ENCODE measurements at places on chromosomes 2 and 18.

GRCh38 chr2:598058-598802, 79.0 kb downstream of the TMEM18 start:
- no peak for DNase-seq

DNA sequence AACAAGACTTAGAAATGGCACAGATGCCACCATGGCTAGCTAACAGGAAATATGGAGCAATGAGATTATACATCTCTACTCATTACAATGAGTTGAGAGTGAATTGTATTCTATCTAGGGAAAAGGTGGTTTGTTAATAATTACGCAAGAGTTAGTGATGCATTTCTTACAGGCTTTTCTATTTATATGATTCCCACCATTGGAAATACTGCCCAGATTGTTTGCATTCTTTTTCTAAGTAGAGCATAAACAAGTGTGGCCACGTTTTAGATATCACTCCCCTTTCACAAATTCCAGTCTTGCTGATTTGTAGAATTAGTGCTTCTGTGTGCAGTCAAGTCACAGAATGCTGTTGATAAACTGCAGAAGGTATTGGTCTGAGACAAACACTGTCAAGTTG, 56.6 kb downstream of the ZNF804A start:
- DNase-seq, result no peak

GRCh38 chr2:38448692-38449410, 71.8 kb upstream of the ATL2 start:
- DNase-seq, result no peak

DNA sequence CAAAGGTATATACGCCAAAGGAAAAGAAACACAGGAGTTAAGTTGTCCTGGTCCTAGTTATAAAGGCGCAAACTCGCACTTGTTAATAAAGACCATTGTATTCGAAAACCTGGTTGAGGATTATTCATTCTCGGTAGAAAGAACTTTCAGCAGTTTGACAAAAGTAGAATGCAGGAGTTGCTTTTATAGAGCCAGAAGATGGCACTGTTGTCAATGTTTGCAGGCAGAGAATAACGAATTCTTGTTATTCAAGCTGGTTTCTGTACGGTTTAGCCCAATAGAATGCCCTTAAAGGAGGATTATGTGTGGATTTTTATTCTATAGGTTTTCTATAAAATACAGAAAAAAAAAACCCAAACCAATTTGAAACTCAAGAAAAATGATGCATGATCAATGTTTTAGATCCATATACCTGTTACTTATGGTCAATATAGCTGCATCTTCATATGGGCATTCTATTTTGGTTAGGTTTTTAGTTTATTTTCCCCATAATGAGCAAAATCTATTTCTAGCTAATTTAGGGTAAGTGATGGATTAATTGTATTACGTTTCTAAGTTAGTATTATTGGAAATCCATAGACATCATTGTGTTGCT, 510.3 kb downstream of the PLCL1 start:
- DNase-seq, result no peak

GRCh38 chr2:159145745-159146354, 140.7 kb downstream of the WDSUB1 start:
- DNase-seq, result no peak

DNA sequence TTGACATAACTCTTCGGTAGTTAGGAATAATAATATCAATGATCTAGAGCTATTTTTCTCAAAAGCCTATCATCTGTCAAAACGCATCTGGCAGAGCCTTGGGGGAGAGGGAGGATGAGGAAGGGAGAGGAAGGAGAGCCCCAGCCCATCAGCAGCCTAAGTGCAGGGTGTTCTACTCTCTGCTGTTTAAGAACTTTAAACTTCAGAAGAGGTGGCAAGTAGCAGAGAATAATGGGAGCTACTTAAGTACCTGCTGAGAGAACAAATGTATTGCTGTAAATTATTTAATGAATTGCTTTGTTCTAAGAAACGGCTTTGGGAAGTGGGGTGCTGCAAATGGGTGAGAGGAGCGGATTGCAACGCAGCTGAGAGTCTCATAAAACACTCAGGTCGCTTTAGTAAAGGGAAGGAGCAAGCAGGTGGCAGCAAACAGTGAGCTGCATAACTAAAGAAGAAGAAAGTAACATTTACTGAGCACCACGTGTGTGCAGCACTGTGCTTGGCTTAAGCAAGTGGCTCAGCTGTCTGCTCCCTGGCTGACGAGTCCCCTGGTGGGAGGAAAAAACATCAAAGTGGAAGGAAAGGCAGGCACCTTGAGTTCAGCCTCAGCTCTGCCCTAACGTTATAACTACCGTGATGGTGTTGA, 26.3 kb upstream of the SH3RF3 start:
- no peak for DNase-seq

DNA sequence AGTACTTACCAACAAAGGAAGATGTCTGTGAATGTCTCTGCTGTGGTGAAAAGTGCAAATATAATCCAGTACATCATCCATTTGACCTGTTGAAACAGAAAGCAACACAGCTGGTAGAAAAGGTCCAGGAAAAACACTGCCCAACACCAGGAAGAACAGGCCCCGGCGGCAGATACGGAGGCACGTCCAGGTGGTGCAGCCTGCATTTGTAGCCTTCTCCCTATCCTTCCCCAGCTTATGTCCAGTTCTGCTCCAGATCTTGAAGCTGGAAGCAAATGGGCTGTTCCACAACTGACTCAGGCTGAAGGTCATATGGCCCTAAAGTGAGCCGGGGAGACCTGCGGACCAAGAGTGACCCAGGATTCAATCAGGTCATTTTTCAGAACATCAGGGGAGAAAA, 64.7 kb downstream of the MRPL35 start:
- DNase-seq, result no peak

DNA sequence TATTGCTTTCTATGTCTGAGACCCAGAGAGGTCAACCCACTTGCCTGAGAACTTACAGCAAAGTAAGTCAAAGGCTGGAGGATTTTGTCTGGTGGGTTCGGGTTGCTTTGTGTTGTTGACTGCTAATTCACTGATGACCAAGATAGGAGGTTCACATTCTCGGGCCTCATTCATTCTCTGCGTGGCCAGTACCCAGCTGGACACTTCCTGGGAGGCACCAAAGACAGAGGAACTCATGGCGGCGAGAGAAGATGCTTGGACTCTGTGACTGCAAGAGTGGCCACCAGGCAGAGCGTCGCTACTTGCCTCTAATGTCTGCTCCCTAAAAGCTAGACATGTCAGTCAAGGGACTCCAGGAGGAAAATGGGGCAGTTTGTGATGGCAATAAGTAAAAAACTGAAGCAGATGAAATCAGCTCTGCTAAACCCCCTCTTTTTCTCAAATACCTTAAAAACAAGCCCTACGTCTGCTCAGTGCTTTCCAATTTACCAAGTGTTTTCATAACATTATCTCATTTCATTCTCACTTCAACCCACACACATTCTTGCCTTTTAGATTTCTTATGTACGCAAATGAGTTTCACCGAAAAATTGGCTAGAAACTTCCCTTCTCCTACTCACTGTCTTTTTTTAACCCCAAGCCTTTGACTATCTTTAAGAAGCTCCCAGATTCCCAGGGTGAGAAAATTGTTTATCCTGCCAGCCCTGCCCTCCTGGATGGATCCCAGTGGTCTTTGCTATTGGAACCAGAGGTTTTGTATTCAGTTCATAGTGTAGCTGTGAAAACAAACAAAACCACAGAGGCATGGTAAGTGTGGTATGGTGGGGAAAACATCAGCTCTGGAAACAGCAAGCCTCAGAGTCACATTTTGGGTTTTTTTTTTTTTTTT, 4.9 kb upstream of the LBH start:
- DNase-seq, result no peak

GRCh38 chr2:214569419-214570035, 158.7 kb downstream of the VWC2L start:
- no peak for DNase-seq

DNA sequence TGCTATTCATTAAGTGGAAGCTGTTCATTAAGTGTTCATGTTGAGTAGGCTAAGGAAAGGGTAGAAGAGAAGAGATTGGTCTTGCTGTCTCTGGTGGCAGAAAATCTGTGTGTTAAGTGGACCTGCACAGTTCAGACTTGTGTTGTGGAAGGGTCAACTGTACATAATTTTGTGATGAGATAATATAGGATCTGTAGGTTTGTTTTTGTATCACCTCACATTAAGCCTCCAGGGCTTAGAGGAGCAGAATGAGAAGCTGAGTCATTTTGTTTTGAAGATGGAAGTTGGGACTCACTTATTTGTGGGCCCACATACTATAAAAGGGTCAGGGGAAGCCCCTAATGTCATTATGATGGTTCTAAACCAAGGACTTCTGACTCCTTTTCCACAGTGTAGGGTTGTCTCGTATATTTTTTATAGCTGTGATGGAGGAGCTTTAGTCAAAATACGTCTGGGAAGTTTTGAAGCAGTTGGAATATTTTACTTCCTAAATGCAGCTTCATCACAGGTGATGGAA, 18.2 kb downstream of the PMS1 start:
- DNase-seq, result no peak

DNA sequence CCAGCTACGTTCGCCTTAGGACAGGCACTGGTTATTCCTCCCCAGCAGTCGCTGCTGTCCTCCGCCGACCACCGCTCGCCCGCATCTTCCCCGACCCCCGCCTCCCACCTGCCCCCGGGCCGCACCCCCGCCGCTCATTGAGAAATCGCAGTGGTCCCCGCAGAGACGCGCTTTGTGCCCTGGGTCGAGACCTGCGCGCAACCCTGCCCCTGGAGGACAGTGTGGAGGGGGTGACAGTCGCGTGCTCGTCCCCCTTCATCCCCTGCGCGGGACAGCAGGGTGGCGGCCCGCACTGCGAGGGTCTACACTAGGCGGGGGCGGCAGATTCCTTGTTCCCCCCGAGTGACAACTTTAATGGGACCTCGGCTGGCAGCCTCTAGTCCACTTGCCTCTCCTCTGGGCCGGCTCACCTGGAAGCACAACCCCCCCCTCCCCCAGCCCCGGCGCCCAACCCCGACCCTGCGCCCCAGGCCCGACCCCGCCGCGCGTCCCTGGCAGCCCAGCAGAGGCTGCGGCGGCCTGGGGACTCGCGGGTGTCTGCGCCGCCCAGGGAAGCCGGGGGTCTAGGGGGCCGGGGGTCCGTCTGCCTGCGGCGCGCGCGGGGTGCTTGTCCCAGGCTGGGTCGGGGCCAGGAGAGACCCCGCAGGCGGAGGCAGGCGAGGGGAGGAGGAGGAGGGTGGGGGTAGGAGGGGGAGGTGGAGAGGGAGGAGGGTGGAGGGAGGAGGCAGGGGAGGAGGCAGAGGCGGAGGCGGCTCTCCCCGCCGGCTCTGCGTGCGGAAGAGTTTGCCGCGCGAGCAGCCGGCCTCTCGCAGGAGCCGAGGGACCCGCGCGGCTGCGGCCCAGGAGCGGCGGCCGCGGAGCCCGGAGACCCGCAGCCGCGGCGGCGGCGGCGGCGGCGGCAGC, at the start of gene NPAS2:
NPAS2 (plus strand) TSS at position 770 of the 903 bp plus-strand sequence. CDS start 84,616 bp downstream, outside the sequence.
- no peak for DNase-seq
